ENCODE measurements at places on chromosomes 7 and 10. TPM values are rescaled to one million over a fixed set of nuclear protein-coding genes. Genes with fewer than 3 reads are reported as not detected.
A peak's percentile ranks its signal among the peaks of the same experiment; 100 is the strongest.

DNA sequence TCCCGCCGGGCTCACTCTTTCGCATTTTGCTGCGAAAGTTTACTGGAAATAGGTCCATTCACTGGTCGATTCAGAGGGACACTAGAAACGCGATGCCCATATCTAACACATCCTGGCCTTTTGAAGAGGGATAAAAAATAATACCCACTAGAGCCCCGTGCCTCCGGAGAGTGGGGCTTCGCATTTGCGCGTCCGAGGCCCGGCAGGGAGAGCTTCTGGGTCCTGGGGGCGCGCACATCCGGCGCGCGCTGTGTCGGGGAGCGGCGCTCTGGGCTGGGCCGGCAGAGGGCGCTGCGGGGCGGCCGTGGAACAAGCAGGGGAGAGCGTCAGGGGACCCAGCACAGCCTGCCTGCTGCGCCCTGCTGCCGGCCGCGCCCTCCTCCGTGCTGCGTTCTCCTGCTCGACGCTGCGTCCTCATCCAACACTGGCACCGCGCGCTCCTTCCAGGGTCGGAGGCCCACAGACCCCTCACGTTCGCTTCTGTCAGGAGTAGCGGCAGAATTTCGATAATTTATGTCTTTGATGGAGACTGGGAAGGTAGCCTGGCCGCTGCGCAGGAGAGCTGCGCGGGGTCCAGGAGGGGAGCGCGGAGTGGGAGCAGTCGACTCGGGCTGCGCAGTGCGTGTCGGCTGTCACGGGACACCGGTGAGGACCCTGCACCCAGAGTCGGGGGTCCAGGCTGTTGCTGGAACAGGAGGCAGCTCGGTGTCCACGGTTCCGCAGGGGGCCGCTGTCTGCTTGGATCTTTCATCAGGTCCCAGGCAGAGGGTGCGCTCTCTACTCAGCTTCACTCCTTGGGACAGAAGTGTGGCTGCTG is 41.5 kb upstream of the ZNF32 start:
- DNase-seq: peak; percentile 90

DNA sequence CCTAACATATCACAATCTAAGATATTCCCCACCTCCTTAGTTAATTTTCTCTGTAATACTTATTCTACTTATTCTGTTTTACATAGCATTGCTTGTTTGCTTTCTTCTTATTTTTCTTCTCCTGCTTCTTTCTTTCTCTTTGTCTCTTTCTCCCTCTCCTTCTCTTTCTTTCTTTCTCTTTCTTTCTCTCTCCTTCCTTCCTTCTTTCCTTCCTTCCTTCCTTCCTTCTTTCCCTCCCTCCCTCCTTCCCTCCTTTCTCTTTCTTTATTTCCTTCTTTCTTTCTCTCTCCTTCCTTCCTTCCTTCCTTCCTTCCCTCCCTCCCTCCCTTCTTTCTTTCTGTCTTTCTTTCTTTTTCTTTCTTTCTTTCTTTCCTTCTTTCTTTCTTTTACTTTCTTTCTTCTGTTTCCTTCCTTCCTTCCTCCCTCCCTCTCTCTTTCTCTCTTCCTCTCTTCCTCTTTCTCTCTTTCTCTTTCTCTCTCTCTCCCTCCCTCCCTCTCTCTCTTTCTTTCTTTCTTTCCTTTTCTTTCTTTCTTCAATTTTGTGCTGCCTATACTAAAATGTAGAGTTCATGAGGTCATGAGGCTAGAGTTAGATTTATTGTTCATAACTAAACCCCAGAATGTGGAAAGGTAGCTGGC is 445.4 kb downstream of the GATA3 start:
- no peak for DNase-seq

RBM20 gene
- polyA plus RNA-seq: 1.7 TPM

DNA sequence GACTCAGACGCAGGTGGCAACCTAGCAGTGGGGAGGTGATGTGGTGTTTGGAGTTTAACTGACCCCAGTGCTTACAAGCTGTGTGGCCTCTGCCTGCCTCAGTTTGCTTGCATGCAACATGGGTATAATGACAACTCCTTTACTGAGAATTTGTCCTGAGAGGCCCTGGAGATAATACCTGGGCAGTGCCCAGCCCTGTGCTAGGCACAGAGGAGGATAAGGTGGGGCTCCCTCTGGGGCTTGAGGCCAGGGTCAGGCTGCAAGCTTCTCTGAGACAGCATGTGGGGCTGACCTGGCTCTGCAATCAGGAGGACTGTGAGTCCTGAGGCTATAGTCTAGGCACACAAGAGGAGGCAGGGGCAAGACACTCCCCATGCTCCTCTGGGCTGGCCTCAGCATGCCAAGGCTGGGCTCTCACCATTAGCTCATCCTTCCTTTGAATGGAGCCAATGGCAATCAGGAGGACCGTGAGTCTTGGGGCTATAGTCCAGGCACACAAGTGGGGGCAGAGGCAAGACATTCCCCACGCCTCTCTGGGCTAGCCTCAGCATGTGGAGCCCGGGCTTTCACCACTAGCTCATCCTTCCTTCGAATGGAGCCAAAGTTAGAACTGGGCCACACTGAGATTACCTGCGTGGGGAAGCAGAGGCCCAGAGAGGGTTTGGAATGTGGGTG is 147.9 kb downstream of the RPS24 start:
- DNase-seq: no peak

DNA sequence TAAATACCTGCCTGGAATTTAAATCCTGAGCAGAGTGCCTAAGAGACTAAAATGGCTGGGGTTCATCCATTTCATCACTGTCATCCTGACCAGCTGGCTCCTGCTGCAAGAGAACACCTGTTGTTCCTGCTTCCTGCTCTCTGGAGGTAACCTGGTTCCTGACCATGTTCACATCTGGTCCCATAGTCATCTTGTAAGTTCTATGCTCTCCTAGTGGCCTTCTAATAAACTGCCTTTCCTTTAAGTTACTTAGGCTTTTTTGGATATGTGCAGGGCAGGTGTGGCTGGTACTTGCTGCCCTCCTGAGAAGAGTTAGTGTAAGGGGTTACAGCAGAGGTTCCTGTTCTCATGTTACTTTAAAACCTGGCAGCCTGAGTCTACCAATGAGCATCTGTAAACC is 80.0 kb downstream of the NRCAM start:
- DNase-seq: no peak

DNA sequence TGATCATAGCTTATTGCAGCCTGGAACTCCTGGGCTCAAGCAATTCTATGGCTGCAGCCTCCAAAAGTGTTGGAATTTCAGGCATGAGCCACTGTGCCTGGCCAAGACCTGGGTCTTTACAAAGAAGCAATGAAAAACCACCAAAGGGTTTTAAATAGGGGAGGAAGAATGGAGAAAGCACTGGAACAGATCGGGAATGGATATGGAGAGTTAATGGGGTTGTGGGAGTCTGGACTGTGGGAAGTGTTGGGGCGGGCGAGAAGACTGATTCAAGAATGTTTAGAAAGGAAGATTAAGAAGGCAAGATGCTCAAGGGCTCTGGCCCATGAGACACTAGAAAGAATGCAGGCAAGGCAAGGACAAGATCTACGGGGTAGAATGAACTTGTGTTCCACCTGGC is 98.5 kb downstream of the CARD11 start:
- DNase-seq: no peak

DNA sequence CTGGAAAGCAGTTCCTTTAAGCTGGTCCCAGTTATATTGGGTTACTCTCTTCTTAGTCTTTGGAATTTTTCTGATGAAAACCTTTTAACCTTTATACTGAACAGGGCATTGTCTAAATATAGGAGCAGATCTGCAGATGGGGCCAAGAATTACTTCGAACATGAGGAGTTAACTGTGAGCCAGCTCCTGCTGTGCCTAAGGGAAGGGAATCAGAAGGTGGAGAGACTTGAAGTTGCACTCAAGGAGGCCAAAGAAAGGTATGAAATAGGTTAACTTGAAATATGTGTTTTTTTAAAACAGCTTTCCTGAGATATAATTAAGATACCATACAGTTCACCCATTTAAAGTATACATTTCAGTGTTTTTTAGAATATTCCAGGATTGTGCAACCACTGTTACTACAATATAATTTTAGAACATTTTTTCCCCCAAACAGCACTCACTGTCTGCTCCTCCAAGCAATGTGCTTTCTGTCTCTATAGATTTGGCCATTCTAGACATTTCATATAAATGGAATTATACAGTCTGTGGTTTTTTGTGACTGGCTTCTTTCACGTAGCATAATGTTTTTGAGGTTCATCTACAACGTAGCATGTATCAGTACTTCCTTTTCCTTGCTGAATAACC is 18.9 kb downstream of the OPTN start:
- no peak for DNase-seq

DNA sequence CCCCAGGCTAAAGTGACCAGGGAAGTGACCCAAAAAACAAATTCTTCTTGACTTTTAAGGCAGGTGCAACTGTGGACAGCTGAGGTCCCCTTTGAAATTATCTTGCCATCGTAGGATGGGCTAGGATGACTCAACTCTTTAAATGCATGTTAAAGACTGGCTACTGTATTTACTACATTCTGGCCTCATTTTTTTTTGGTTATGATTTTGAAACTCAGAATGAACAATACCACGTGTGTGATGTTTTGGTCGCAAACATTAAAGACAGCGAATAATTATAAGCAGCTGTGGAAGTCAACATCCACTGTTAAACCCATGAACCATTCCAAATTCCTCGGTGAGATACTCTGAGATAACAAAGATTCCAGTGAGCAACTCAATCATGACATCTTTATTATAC is 1.2 kb upstream of the SLC13A4 start:
- no peak for DNase-seq

DNA sequence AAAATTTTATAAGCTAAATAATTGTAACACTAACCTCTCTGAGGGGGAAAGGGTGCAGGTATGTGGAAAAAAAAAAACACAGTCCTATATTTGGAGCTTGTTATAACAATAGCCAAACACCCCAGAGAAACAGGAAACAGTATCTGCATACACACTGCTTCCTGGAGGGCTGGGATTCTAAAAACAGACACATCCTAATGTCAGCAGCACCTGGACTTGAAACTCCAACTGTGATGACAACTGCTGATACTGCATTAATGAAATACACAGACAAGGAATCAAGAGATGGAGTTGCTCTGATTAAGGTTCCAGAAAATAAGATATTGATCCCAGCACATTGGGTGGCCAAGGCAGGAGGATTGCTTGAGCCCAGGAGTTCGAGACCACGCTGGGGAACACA is 9.3 kb downstream of the DAGLB start:
- no peak for DNase-seq

DNA sequence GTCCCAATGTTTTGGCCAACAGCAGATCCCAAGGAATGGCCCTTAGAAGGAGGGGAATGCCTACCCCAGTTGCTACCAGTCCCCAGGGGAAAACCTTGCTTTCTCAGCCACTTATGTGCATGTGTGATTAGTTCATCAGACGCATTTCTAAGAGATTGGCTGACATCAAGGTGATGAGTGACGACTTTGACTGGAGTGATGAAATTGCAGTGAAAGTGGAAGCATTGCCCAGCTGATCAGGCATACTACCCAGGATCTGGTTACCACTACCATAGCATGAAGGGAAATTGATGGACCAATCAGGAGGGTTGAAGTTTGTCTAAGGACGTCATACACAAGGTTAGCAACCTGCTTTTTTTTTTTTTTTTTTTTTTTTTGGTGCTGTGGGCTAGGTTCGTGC is 90.3 kb upstream of the ELMO1 start:
- DNase-seq: no peak

HOXA4 gene
- polyA plus RNA-seq: 3.3 TPM
